ENCODE measurements at places on chromosomes 7 and 10.

GRCh38 chr7:151518105-151518946, 1.4 kb downstream of the RHEB start:
- peak; percentile 49 for DNase-seq

DNA sequence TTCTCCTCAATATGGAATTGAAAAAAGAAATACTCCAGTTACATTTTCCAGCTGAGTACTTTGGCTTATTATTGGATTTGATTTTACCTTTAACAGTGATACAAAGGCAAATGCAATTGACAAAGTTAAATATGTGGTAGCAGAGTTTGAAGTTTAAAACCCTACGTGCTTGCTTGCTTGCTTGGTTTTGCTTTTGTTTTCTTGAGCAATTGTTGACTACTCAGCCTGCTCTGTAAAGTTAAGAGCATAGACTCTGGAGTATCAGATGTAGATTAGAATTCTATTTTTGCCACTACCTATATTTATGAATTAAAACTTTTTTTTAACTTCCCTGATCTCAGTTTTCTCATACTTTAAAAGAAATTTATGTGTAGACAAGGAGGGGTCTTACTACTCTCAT, 51.4 kb downstream of the PCDH15 start:
- no peak for DNase-seq

GRCh38 chr10:33115738-33116719, 158.0 kb upstream of the ITGB1 start:
- no peak for DNase-seq

GRCh38 chr7:102024769-102025391, 207.5 kb downstream of the CUX1 start:
- DNase-seq, result peak; percentile 82

DNA sequence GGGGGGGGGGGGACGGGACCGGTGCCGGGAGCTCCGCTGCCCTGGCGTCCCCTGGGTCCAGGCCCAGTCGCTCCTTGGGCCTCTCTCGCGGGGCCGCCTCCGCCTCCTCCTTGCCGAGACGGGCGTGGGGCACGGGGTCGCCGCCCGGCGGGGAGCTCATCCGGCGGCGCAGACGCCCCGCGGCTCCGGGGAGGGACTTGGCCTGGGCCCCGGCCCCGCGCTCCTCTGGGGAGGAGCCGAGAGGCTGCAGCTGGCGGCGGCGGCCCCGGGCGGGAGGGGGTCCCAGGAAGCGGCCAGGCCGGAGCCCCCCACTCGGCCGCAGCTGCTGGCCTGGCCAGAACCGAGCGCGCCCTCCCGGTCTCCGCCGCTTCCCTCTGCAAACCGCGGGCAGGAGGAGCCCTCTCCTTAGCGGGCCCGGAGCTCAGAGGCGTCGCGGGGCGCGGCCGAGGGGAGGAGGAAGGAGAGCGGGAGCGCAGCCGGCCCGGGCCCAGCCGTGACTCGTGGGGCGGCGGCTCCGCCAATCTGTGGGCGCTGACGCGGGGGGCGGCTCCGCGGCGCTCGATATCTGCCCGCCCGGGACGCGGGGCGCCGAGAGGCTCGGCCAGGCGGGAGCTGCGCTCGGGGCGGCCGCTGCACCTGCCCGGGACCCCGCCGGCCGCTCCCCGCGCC, at the start of gene FAM20C:
TSS of gene FAM20C (plus strand) at position 591 of the 669 bp plus-strand sequence. CDS start 629 bp downstream, outside the sequence.
- DNase-seq, result peak; percentile 63

Data from HL-60 (cell line).